ENCODE measurements at places on chromosomes 11 and 22.

- DNase-seq, result no peak
These were observed 17.4 kb upstream of the BACE1-AS start for GRCh38 chr11:117273550-117274289.

- no peak for DNase-seq
These were observed 45.4 kb downstream of the IGF2 start for GRCh38 chr11:2093575-2094353.

DNA sequence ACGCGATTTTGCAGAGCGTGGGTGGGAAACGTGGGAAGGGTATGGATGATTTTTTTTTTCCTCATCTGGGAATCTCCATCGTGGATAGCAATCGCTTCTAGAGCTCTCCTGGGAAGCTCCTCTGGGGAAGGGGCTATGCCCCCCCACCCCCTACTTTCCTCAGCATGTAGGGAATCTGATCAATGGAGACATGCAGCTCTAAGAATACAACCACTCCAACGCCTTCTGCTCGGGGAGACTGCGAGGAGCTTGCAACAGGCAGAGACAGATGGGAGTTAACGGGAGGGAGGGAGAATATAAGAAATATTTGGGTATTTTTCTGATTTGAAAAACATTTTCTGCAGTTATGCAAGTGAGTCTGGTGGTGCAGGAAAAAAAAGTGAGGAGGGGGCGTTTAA, 104.6 kb upstream of the HSD17B12 start:
- DNase-seq, result no peak

DNA sequence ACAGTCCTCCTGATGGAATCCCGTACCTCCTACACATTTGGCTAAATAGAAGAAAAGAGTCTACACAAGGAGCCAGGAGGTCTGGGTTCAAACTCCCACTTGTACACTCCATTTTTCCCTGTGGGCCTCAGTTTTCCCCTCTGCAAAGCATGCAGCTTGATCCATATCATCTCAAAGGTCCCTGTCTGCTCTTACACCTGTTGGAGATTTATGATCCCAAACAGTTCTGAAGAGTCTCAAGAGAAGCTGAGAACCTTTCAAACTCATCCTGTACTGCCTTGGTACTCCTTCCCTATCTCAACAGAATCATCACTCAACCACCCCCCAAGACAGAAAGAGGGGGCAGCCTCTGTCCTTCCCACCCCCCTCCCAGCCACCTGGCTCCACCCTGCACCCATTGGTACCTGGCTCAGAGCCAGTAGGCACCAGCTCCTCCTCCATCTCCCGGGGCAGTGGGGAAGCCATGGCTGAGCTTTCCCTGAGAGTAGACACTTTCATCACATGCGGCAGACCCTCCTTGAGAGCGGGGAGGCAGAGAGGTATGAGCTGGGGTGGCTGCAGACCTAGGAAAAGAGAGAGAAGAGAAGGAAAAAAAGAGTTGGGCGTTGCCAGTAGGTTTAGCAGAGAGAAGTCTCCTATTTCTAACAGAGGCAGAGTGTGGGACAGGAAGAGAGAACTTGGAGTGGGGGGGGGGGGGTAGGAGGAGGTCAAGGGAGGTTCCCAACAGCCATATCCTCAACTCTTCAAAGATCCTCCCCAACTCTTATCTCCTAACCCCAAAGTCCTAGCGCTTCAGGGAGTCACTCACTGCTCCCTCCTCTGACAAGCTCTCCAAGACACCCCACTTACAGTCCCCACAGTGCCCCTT, 3.1 kb downstream of the TNKS1BP1 start:
- DNase-seq, result peak; percentile 43

DNA sequence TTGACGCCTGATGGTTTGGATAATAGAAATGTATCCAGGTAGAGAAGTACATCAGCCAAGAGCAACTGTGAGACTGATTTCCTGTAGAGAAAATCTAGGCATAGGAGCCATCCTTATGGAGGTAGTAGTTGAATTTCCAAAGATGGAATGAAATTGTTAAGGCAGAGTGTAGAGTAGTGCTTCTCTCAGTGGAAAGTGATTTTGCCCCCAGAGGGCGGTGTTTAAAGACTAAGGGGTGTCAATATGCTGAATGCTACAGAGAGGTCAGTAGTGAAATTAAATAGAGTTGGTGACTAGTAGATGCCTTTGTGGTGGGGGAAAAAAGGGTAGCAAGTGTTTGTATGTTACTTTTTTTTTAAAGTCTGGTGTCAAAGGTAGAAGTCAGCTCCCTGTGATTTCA, 54.5 kb downstream of the TRIM44 start:
- DNase-seq, result no peak

GRCh38 chr11:60753309-60753708, 3.4 kb upstream of the MS4A15 start:
- no peak for DNase-seq

DNA sequence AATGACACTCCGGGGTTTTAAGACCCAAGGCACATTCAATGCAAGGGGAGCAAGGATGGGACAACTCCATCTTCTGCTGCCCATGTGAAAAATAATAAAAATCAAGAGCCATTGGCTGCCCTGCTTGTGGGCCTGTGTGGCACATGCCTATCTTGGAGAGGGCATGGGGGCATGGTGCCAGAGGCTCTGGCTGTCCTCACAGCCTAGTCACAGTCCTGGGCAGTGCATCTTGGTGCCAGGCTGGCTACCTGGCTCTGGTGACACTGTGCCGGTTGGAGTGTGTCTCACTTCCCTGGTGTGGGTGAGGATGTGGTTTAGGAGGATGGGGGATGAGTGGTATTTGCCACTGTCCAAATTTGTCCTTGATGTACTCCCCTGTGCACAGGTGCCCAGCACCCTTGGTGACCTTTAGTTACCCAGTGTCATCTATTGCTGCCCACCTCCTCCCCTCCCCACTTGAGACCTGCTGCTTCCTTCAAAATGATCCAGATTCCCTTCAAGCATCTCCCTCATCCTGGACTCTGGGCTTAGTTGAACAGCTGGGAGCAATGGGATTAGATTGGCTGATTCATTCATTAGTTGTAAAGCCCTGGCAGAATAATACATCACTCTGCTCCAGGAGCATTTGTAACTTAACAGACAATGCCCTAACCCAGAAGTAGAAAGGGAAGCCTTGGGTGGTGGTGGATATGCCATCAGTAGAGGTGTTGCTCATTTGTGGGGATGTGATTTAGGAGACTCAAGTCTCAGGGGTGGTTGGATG, 4.6 kb downstream of the TMEM86A start:
- no peak for DNase-seq

GRCh38 chr11:110808248-110808647, 96.0 kb upstream of the ARHGAP20 start:
- DNase-seq, result no peak

DNA sequence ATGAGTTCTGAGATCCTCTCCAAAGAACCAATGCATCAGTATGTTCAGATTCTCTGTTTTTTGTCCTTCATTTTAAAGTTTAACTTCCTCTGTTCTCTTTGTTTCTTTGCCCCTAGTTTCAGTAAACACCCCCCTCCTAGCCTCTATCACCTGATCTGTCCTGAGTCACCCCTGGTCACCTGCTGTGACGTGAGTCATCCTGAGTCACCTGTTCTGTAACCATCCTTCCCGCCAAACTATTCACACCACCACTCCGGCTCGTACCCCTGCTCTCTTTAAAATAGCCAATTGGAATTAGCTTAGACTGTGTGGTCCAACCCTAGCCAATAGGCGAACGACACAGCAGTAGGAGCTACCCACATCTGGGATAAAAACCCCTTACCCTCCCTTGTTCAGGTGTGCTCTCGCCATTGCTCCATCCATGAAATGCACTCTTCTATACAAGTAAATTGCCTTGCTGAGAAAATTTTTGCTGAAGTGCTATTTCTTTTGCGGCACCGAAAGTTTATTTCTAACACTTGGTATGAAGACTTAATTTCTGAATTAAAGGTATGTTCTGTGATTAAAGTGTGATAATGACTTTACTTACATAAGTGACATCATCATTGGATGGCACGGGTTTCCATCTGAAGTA, 318.4 kb downstream of the AASDHPPT start:
- DNase-seq, result no peak

DNA sequence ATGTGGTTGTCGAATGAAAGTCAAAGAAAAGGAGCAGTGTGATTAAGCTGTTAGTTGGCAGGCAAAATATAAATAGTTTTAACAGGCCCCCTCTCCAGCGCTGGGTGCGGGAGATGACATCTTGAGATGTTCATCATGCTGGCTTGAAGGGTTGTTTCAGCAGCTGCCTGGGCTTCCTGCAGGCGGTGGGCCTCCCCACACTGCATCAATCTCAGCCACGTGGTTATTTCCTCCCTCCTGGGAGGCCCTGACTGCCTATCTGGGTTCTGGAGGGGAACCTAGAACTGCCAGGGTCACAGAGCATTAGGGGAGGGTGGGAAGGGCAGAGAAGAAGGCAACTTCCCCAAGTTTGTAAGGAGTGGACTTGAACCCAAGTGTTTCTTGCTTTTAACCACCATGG, 173.3 kb upstream of the SYT13 start:
- DNase-seq, result no peak

GRCh38 chr22:28736301-28737155, 5.1 kb downstream of the CHEK2 start:
- peak; percentile 6 for DNase-seq

- DNase-seq, result no peak
These were observed 45.6 kb downstream of the ZNF280B start for GRCh38 chr22:22462813-22463567.

DNA sequence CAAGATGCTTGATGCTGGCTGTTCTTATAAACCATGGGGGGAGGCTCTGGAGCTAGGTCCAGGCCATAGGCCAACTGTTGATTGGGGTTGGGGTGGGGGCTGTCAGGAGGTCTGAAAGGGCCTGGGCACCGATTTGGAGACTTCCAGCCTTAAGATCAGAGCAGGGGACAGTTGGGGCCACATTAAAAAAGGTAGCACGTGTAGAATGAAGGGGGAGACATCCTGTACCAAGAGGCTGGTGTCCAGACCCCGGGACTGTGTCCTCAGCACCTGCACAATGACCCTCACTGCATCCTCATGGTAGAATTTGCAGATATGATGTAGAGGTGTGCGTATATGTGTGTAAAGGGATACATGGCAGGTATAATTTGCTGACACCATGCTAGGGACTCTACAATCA, 12.4 kb upstream of the TBX1 start:
- no peak for DNase-seq

DNA sequence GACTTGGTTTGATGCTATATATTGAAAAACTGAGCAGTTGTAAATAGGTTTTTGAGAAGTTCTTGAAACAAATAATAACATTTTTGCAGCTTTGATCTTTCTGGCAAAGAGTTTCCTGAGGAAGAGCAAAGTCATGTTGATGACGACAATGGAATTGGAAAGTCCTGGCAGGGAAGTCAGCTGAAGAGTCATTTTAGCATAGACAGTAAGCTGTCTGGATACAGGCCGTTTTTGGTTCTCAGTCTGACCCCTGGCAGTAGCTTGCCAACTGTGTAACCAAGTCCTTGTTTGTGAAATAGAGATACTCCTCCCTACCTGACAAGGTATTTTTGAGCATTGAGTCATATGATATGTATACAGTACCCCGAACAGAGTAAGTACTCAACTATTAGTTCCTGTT, 193.3 kb downstream of the C11orf91 start:
- no peak for DNase-seq

DNA sequence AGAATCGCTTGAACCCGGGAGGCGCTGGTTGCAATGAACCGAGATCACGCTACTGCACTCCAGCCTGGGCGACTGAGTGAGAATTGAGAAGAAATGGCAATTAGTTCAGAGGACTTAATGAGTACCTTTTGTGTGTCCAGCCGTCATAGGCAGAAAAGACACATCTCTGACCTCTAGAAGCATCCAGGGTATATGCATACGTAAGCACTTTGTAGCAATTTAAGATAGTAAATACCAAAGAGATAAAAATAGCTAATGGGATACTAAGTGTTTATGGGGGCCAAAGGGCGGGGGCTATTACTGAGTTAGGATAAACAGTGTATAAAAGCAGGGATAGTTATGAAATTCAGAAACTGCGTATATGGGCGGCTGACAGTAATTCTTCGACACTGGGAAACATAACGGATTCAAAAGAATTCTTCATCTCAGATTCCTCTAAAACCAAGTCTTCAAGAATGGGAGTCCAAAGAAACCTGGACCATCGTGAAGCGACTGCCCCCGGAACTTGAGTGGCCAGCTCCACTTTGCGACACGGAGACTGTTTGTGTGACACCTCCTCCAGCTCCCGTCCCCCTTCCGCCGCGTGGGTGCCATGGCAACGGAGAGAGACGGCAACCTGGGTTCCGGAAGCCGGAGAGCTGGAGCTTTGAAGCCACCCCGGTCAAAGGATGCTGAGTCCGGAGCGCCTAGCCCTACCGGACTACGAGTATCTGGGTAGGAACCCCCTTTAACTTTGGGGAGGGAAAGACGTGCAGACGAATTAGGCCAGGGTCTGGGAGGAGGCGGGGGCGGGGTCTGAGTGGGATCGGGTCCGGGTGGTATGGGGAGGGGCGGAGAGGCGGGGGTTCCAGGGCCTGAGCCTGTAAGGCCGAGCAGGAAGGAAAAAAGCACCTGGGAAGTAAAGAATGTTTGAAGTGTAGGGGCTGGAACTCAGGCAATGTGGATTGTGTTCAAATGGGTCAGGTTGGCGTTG, at the start of gene CSTPP1:
TSS of gene CSTPP1 (plus strand) at position 624 of the 973 bp plus-strand sequence. CDS start at position 669, 45 bp downstream.
- DNase-seq, result peak; percentile 93

GRCh38 chr11:117016747-117017146, 81.5 kb downstream of the SIK3 start:
- no peak for DNase-seq

DNA sequence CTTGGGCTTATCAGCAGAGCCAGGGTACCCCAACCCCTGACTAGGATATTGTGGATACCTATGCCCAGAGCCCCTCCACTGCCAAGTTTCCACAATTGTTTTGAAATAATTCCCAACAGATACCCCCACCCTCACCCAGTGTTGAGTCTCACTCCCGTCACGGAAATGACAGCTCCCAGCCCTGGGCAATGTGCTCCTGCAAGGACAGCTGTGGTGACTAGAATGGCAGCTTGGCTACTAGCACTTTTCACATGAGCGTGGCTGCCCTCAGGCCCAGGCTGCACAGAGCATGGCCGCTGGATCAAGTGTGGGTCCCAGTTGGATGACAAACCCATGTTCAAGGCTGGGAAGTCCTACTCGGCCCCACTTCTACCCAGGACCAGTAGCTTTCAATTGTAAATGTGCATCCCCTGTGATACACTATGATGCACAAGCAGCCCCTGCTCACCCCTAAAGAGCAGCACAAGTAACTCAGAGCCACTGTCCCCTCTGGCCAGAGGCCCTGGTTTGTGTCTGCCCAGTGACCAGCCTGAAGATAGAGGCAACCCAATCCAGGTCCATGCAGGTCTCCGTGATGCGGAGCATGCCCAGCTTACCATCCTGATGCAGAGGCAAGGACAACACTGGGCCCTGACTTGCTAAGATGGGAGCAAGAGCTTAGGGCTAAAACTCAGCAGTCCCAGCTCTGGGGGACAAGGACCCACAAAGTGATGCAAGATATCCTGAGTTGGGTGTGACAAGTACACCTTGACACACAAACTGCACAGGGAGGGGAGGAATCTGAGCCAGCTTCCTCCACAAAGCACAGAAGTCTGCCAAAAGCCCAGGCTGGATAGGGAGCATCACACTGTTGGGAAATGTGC, 13.2 kb downstream of the KCNQ1OT1 start:
- DNase-seq, result no peak

GRCh38 chr11:36089920-36090319, 146.1 kb downstream of the LDLRAD3 start:
- no peak for DNase-seq

- DNase-seq, result no peak
These were observed 946.5 kb upstream of the RAG2 start for GRCh38 chr11:37544491-37544890.
